Activated CD4-positive, alpha-beta T cell treated with anti-CD3 and anti-CD28 coated beads for 36 hours (primary cell): ENCODE measurements at places on chromosomes 6 and 20. TPM values are rescaled to one million over a fixed set of nuclear protein-coding genes. Genes with fewer than 3 reads are reported as not detected.

- no peaks in the 10 kb centered on the region for H3K27me3 ChIP-seq
- DNase-seq: peak; percentile 83
- peaks cover 13% of the 10 kb centered on the region for H3K4me1 ChIP-seq
- H3K36me3 ChIP-seq: no peaks in the 10 kb centered on the region
- H3K27ac ChIP-seq: peak overlapping the region; percentile 10
Observed at GRCh38 chr20:41329435-41330342, 10.9 kb upstream of the LPIN3 start.

C6orf141 gene
- 1.1 TPM for total RNA-seq

HEY2 gene
- not detected for total RNA-seq

RNF39 gene
- not detected for total RNA-seq

GRCh38 chr20:539191-539590 lies 4.4 kb downstream of the CSNK2A1 start:
- DNase-seq: no peak
- peaks cover 47% of the 10 kb centered on the region for H3K36me3 ChIP-seq
- peaks cover 86% of the 10 kb centered on the region for H3K4me1 ChIP-seq
- H3K27me3 ChIP-seq: no peaks in the 10 kb centered on the region
- no peak overlapping the region for H3K27ac ChIP-seq

DNA sequence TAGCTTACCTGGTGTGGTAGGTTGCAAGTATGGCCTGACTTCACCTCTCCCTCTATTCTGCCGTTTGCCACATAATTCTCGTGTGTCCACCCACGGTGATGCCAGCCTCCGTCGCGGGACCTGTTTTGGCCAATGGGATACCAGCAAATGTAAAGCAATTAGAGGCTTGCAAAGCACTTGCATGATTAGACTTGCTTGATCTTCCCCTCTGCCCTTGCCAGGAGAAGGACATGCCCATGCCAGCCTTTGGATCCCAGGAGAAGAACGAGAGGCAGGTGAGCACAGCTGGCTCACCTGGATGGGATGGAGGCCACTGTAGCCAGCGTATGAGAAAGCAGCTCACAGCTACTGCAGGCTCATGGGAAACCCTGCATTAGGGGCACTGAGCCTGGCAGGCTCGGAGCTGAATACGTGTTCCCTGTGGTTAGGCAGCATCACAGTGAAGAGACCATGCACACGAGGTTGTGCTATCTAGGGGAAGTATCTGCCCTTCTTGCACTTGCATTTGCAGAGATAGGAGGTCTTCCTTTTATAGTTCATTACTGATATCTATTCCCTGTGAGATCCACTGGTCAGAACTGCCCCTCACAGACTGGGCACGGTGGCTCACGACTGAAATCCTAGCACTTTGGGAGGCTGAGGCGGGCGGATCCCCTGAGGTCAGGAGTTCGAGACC lies 62.4 kb downstream of the TMEM242 start:
- DNase-seq: no peak
- no peak overlapping the region for H3K27ac ChIP-seq
- H3K27me3 ChIP-seq: no peaks in the 10 kb centered on the region
- no peaks in the 10 kb centered on the region for H3K4me1 ChIP-seq
- no peaks in the 10 kb centered on the region for H3K36me3 ChIP-seq

DNA sequence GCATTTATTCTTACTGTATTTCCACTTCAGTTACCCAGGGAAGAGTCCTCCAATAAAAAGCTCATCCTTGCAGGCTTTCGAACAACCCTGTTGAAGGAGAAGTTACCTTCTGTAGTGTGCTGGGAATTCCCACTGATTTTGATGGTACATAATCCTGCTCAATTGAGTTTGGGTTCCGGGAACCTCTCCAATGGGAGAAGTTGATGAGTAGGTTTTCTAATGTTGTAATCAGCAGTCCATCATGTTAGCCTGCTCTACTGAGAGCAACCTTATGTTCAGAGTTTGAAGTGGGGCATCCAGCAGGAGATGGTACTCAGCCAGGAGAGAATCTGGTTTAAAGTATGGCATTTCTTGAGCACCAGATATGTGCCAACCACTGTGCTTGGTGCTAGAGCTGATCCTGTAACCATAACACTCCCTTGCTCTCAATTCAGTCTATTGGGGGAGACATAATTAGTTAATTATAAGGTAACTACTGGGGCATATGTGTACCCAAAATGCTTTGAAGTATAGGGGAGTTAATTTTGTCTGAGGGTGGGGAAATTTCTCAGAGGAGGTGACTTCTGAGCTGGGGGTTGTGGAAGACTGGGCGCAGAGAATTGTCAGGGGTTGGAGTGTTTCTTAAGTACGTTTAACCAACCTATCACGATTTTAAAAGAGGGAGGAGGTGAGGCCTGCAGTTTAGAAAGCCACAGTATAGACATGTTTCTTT lies 2.1 kb downstream of the TOP1 start:
- peak overlapping the region; percentile 92 for H3K27ac ChIP-seq
- H3K36me3 ChIP-seq: peaks cover 48% of the 10 kb centered on the region
- no peaks in the 10 kb centered on the region for H3K27me3 ChIP-seq
- peaks cover 65% of the 10 kb centered on the region for H3K4me1 ChIP-seq
- H3K4me3 ChIP-seq: peak overlapping the region; percentile 84
- no peak for DNase-seq

SLC22A7 gene
- total RNA-seq: not detected

DNA sequence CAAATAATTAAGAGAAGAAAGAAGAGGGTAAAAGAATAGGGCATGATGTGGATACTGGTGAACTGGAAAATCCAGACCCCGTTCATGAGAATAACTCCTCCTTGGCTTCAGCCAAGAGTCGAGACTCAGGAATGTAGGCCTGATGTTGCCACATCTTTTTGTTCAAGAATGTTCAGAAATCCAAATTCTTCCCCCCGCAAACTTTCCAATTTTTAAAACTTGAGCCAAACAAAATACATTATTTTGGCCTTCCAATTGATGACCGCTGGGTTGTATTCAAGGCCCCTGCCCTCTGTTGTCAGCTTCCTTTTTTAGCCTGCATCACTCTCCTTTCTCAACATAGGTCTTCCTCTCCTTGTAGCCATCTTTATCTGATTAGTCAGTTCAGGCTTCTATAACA lies 106.1 kb downstream of the TNFAIP3 start:
- peaks cover 87% of the 10 kb centered on the region for H3K4me1 ChIP-seq
- H3K36me3 ChIP-seq: no peaks in the 10 kb centered on the region
- no peaks in the 10 kb centered on the region for H3K27me3 ChIP-seq
- H3K27ac ChIP-seq: no peak overlapping the region
- DNase-seq: no peak

DNA sequence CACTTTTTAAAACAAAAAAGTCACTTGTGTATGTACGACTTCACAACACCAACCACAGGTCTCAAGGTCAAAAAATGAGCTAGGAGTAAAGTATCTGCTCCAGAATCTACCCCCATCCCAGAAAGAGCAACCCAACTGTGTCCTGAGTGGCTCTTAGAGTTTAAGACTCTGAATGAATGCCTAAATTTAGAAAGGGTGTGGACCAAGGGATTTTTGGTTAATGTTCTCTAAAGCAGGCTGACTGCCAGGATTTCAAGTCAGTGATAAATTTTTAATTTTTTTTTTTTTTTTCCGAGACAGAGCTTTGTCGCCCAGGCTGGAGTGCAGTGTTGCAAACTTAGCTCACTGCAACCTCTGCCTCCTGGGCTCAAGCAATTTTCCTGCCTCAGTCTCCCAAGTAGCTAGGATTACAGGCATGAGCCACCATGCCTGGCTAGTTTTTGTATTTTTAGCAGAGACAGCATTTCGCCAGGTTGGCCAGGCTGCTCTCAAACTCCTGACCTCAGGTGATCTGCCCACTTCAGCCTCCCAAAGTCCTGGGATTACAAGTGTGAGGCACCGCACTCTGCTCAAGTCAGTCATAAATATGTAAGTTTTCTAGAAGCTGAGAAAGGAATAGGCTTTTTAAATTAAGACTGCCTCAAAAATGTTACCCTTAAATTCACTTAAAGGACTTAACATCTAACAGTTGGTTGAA lies 20.2 kb downstream of the STAU1 start:
- peak overlapping the region; percentile 79 for H3K27ac ChIP-seq
- peaks cover 45% of the 10 kb centered on the region for H3K36me3 ChIP-seq
- H3K27me3 ChIP-seq: no peaks in the 10 kb centered on the region

KCNK5 gene
- 12.7 TPM for total RNA-seq

- H3K4me1 ChIP-seq: peaks cover 9% of the 10 kb centered on the region
- H3K27me3 ChIP-seq: no peaks in the 10 kb centered on the region
- H3K4me3 ChIP-seq: no peak overlapping the region
- no peak overlapping the region for H3K27ac ChIP-seq
- H3K36me3 ChIP-seq: no peaks in the 10 kb centered on the region
Observed at GRCh38 chr6:148891405-148891783, 144.6 kb downstream of the UST start.

DNA sequence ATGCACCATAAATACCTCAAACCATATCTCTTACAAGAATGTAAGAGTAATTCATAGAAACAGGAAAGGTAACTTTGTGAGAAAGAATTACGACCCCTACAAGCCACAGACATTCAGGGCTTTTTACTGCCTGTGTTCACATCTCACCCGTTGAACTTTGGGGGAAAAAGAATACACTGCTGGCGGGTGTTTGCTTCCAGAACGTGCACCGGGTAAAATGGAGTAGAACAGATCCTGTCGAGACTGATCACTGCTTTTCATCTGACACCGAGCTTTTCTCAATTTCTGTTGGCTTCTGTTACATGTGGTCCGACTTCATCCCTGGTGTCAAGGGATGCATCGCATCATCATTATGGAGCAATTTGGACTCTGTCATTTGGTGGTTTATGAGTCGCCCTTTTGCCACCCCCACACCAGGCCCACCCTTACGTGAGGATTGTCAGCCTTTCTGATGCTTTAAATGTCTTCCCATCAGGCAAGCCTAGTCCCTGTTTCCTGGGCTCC lies 219.2 kb upstream of the ZFP64 start:
- peak; percentile 25 for DNase-seq
- no peaks in the 10 kb centered on the region for H3K36me3 ChIP-seq
- H3K4me3 ChIP-seq: peak overlapping the region; percentile 53
- peaks cover 61% of the 10 kb centered on the region for H3K4me1 ChIP-seq

CCN5 gene
- total RNA-seq: not detected

DNA sequence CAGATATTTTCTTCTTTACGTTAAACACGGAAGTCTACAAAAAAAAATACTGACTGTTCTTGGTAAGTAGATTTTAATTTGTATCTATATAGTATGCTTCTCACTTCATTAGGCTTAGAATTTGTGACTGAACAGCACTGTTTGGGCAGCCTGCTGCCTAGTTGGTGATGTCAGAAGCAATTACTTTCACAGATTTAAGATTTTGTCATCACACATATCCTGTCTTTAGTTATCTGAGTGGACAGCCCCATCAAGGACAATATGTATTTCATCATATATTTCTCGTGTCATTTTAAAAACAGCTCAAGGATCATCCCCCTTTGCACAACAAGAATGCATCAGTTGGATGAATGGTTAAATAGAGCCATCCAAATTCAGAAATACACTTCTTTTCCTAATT lies 338.4 kb upstream of the CITED2 start:
- peaks cover 8% of the 10 kb centered on the region for H3K27me3 ChIP-seq
- no peak for DNase-seq
- no peaks in the 10 kb centered on the region for H3K36me3 ChIP-seq
- no peaks in the 10 kb centered on the region for H3K4me1 ChIP-seq
- H3K4me3 ChIP-seq: no peak overlapping the region
